Foreskin melanocyte (primary cell): ENCODE measurements at places on chromosomes 16 and 17.
A peak's percentile ranks its signal among the peaks of the same experiment; 100 is the strongest.

DNA sequence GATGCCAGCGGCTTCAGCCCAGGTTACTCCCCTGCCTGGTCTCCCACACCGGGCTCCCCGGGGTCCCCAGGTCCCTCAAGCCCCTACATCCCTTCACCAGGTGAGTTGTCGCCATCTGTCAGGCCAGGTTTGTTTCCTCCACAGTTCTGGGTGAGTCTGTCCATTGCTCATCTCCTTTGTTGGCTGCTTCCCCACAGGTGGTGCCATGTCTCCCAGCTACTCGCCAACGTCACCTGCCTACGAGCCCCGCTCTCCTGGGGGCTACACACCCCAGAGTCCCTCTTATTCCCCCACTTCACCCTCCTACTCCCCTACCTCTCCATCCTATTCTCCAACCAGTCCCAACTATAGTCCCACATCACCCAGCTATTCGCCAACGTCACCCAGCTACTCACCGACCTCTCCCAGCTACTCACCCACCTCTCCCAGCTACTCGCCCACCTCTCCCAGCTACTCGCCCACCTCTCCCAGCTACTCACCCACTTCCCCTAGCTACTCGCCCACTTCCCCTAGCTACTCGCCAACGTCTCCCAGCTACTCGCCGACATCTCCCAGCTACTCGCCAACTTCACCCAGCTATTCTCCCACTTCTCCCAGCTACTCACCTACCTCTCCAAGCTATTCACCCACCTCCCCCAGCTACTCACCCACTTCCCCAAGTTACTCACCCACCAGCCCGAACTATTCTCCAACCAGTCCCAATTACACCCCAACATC lies 28.8 kb downstream of the POLR2A start:
- no peak for DNase-seq

DNA sequence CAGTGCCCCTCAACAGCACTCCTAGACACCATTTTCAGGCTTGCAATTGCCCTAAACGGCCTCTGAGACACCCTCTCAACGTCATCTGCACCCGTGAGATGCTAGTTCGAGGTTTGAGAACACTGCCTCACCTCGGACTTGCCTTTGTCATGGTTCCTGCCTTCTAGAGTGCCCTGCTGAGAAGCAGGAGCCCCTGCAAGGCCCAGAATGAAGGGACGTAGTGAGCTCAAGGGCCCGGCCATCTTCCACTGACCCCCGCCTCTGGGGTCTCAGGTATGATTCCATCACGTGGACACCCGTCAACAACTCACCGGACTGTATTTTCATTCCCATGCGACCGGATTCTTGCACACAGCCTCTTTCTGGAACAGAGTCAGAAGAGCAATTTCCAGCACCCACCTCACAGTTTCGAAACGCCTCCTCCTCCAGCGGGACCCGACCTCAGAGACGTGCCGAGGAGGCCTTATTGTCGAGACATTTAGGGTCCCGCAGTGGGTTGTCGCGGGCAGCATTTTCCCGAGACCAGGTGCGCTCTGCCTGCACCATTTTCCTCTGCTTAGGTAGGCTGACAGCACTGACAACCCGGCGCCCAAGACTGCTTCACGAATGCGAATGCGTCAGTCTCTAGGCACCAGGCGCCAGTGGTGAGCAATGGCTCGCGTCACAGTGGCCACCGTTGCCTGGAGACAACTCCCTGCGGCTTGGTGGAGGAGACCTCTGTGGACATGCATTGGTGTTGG lies 999.9 kb downstream of the KCNJ18 start:
- no peak for DNase-seq

DNA sequence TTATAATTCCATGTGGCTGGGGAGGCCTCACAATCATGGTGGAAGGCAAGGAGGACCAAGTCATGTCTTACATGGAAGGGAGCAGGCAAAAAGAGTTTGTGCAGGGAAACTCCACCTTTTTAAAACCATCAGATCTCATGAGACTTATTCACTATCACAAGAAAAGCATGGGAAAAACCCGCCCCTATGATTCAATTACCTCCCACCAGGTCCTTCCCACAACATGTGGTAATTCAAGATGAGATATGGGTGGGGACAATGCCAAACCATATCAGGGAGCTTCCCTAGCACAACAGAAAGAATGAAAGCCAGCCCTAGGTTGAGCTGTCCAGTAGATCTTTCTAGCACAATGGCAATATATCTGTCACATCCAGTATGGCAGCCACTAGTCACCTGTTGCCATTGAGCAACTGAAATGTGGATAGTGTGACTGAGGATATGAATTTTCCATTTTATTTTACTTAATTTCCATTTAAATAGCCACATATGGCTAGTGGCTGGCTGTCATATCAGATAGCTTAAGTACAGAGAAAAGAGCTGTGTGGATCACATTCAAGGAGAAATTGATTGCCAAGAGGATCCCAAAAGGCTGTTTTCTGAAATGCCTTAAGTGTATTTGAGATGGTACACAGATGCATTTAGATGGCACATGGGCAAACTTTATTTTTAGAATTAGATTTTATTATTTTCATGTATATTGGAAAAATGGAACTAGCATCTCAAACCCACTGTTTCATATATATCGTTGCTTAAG lies 273.0 kb downstream of the GRIN2A start:
- no peak for DNase-seq

GRCh38 chr17:74840989-74841666 lies 18.6 kb downstream of the GRIN2C start:
- peak; percentile 84 for DNase-seq

DNA sequence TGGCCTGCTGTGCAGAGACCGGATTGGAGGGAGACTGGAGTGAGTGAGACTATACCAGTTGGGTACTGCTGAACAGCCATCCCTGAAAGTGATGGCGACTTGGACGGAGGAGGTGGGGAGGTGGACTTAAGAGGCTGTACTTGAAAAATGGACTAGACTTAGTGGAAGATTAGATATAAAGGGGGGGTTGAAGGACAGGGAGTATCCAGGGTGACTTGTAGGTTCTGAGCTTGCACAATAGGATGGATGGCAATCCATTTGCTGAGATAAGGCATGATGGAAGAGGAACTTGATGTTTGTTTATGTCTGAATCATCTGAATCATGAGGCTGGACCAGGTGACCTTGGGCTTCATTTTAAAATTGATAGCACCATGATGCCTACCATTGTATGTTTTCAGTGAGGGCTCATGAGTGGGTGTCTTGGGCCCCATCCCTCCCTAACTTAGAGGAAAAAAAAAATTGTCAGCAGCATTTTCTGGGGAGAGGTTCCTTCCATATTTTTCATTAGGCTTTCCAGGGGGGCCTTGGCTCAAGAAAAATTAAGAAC lies 41.2 kb downstream of the PRKCA start:
- no peak for DNase-seq

- no peak for DNase-seq
Measured at GRCh38 chr17:67079491-67079890, 35.1 kb downstream of the CACNG1 start.
